ENCODE measurements at places on chromosomes 2 and 18.

DNA sequence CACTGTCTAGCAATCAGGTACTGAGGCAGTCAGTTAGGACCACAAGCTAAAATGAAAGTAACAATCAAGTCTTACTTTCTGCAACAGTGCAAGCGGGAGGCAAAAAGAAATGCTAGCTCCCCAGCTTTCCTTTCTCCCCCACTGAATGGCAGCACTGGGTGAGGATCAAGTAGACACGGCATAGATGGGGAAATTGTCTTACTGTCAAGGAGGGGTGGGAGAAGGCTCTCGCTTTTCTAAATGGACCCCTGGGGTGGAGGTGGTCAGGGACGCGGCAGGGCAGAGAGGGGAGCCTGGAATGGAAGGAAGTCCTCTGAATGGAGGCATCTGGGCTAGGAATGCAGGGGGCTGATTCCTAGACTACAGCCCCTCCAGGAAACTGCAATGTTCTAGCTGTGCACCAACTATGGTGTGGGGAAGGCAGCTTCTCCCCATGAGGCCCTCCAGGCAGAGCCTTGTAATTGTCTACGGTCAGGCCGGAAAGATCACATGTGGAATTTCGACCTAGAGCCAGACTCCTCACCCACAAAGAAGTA lies 24.3 kb downstream of the METTL8 start:
- no peak for DNase-seq

- DNase-seq: no peak
Measured at GRCh38 chr2:50607721-50608120, 424.2 kb downstream of the NRXN1 start.

DNA sequence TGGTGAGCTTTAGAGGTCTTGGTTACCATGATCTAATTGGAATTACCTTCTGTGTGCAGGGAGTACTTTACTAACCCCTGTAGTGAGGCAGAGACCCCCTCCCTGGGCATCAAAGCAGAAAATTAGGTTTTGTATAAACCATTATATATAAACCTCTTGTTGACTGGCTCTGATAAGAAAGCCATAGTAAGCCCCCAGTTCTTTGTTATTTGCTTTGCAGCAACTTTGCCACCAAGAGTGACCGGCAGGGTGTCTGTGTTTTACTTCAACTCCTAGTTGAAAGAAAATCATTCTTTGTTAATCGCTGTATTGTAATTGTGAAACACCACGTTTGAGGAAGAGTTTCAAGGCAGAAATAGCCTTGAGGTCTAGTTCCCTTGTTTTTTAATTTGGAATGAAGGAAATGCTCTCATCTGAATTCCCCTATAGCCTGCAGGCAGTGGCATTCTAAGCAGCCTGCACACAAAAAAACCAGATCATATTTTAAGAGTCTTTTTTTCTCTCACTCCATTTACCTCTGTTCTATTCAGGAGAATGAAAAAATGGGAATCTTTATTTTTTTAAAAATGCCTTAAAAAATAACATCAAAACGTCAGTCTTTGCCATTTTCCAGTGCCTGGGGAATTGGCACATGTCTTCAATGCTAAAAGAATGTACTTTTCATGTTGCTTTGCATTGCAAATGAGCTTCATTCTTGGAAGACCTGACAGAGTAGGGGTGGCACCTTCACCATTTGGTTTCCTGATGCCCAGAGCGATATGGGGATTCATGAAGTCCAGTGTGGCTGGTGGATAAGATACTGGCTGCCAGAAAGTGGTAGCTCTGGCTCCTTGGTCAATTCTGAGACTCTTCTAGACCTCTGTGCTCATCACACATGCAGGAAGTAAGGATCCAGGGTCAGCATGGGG lies 338.1 kb downstream of the SLC4A3 start:
- no peak for DNase-seq

GRCh38 chr2:24315669-24316068 lies 44.7 kb downstream of the ITSN2 start:
- no peak for DNase-seq

DNA sequence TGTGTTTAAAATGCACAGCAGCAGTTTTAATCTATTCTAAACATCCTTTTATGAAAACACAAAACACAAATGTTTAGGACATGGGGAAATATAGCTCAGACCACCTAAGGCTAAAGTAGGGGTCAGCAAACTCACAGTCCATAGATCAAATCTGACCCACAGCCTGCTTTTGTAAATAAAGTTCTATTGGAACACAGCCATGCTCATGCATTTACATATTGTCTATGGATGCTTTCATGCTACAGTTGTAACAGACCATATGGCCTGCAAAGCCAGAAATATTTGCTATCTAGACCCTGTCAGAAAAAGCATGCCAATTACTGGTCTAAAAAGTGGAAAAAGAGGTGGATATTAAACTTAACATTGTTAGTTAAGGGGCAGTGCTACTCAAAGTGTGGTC lies 1105.4 kb upstream of the KLHL29 start:
- no peak for DNase-seq

DNA sequence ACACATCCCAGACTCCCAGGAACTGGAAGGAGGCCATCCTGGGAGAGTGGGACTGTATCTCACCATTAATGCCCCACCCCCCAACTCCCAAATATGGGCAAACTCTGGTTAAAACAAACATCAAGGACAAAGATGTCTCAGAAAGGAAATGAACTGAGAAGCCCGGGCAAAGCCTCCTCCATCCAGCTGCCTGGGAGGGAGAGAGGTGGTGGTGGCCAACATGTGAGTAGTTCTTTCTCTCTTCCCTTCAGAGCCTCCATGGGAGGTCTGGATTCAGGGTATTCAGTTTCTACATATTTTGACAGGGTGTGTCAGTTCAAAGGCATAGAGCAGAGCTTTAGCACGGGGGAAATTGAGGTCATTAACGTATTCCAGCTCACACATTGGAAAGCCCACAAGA lies 57.5 kb downstream of the CXCR4 start:
- DNase-seq: no peak

GRCh38 chr18:64618390-64618789 lies 469.5 kb upstream of the LINC00305 start:
- DNase-seq: no peak

DNA sequence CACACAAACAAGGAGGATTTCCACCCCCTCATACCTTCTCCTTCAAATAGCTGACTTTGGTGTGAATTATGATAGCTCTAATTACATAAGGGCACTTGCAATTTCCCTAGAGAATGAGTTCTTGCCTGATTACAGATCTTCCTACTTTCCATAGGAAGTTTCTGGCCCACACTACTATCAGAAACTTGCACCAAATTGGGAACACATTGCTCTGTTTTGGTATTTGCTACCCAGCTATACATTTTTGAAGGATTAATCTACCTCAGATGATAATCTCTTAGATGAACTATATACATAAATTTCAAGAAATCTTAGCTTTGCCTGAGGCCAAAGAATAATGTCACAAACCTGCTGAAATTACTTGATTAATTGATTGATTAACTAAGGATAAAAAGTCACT lies 4.9 kb downstream of the DCC start:
- DNase-seq: no peak

GRCh38 chr2:95275601-95276243 lies 1.5 kb downstream of the PROM2 start:
- DNase-seq: no peak

GRCh38 chr2:146818122-146818521 lies 1026.7 kb upstream of the ACVR2A start:
- DNase-seq: no peak
